ENCODE measurements at places on chromosomes 7 and 10.

GRCh38 chr7:64849250-64849923 is 53.7 kb upstream of the ZNF273 start:
- no peak for DNase-seq

DNA sequence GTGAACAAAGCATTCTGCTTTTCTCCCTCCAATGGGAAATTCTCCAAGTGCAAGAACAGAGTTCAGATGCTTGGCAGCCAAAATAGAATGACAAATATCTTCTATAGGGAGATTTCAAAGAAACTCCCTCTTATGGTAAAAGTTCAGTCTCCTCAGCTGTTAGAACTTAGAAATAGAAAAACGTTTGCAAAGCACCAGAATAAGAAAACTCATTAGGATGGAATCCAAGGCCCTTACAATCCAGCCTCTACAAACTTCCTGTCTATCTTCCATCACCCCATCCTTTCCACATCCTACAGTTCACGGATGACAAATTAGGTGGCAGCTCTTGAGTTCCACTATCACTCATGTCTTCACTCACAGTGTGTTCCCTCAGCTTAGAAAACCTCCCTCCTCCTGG is 25.7 kb downstream of the FAM13C start:
- no peak for DNase-seq

DNA sequence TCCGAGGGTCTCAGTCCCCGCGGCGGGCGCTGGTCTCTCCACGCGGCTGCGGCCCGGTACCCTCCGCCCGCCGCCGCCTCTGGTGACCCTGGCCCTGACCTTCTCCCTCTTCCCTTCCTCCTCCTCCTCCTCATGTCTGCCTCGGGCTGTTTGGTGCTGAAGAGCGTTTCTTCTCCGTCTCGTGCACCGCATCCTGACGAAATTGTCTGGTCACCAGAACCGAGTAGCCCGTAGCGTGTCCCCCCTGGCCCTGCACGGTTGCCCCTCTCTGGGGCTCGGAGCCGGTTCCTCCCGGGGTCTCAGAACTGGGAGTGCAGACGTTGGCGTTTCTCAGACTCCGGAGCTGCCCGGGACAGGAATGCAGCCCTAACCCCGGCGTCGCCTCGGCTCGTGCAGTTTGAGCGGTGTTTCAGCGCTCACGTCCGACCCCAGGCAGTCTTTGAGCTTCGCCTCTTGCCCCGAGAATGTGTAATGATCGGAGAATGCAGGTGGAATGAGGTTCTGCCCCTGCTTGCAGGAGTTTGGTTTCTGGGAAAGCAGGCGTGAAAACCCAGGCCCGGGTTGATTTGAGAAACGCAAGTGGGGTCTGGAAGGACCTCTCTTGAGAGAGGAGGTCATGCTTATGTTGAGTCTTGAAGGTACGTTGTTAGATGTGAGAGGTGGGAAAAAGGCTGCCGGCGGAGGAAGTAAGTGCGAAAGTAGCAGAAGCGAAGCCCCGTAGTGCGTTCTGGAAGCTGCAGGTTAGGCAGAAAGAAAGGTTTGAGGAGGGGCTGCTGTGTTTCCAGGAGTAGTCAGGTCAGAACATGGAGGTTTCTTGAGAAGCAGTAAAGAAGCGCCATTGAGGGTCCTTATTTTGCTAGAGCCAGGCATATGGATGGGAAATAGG is 743 bp downstream of the RBM17 start:
- DNase-seq = no peak

DNA sequence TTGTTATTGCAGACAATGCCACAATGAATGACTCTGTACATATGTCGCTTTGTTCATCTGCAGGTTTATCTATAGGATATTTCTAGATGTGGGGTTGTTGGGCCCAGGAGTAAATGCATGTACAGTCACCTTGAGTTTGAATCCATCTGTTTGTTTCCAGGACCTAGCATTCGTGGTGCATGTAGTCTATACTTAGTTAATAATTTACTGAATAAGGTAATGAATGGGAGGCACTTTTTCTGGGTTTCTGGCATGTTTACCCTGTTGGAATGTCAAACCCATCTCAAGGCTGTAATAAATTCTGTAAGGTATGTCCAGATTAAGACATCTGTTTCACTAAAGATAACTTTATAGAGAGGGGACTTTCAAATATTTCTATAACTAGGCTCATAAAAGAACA is 23.5 kb downstream of the HECTD2 start:
- no peak for DNase-seq

- no peak for DNase-seq
Measured at GRCh38 chr7:127786184-127786583, 134.2 kb downstream of the SND1 start.

- DNase-seq = no peak
Measured at GRCh38 chr10:129055225-129055624, 411.8 kb upstream of the MGMT start.

GRCh38 chr7:44224080-44224973 is 23.5 kb downstream of the YKT6 start:
- DNase-seq = no peak

GRCh38 chr7:117715784-117716445 is 157.3 kb downstream of the CTTNBP2 start:
- DNase-seq = no peak

- DNase-seq = no peak
Measured at GRCh38 chr10:62045765-62046521, 144.4 kb downstream of the ARID5B start.

- DNase-seq = no peak
Measured at GRCh38 chr10:63542835-63543575, 21.8 kb downstream of the REEP3 start.

- DNase-seq = no peak
Measured at GRCh38 chr10:52485462-52485861, 171.4 kb downstream of the DKK1 start.

DNA sequence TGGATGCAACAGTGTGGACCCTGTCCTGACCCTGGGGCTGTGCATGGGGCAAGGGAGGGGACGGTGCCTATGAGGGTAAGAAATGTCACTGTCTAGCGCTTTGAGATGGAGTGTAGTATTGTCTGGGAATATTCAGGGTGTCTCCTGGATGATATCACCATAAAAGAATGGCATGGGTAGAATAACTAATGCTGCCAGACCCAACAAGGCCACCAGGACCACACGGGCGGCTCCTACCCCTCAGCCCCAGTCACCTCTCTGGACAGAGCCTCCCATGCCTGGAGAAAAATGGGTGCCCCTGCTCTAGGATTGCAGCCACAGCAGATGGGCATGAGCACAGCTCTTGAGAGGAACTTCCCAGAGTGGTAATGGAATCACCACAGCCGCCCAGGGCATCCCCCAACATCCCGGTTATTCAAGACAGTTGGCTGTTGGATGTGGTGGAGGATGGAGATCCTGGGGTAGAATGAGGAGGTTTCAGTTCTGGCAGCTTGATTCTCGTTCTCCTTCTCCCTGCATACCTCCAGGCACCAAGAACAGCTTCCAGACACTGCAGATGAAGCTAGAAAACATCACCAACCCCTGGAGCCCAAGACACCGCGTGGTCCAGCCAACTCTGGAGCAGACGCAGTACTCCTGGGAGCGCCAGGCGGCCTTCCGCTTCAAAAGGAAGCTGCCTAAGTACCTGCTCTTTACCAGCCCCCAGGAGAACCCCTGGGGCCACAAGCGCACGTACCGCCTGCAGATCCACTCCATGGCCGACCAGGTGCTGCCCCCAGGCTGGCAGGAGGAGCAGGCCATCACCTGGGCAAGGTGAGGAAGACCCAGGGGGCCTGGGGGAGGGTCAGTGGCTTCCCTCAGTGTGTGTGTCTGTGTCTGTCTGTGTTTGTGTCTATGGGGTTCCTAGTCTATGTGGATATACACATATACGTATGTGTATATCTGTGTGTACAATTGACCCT is 6.2 kb downstream of the AOC1 start:
- no peak for DNase-seq

GRCh38 chr7:16051561-16052255 is 365.2 kb upstream of the MEOX2 start:
- no peak for DNase-seq

GRCh38 chr7:2631946-2632732 is at the start of gene TTYH3:
TTYH3 (plus strand) TSS chr7:2631986; CDS start chr7:2632156, 170 bp downstream.
- DNase-seq = no peak

DNA sequence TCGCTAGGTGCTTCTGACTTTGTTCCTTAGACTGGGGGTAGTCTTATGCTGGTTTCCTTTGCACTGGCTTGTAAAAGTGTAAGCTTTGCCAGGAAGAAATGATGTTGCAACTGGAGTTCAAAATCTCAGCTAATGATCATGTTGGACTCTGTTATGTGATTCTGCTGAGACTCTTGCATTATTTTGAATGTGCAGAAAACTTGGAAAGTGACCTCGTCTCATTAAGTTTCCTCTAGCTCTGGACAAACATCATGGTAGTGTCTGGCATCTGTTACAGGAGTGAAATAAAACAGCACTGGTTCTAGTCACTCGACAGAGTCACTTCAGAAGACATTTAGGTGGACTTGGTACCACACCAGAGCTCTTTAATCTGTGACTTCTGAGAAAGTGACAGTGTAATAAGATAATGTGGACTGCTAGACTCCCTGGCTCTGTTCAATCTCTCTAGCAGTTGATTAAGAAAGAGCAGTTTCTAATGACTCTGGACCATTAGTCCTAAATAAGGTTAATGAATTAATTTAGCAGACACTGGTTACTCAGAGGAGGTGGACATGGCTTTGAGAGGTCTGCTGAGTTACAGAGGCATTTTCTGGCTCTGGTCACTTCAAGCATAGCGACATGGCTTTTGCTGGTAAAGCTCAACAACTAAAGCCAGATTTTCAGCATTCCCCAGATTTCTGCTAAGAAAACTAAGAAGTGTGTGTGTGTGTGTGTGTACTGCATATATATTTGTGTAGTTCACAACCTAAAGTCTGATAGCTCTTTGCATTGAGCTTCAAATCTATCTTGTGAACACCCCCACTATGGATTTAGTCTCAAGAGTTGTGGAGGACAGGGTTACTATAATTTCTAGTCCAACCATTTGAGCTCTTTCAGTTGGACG is 2.0 kb downstream of the NRP1 start:
- DNase-seq = no peak

DNA sequence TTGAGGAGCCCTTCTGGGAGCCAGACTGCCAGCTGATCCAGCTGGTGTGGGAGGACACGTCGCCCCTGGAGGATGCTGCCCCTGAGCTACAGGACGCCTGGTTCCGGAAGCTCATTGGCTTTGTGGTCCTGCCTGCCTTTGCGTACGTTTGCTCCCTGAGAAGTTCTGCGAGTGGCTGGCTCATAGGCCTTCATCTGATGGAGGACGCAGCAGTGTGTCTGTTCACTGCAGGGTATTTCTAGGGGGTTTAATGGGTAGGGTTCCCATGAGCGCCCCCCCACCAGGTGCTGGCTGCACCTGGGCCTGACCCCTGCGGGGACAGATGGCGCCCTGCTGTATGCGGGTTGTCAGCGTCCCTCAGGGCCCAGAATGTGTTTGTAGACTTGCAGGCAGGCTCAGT is 5.0 kb downstream of the PAOX start:
- no peak for DNase-seq

DNA sequence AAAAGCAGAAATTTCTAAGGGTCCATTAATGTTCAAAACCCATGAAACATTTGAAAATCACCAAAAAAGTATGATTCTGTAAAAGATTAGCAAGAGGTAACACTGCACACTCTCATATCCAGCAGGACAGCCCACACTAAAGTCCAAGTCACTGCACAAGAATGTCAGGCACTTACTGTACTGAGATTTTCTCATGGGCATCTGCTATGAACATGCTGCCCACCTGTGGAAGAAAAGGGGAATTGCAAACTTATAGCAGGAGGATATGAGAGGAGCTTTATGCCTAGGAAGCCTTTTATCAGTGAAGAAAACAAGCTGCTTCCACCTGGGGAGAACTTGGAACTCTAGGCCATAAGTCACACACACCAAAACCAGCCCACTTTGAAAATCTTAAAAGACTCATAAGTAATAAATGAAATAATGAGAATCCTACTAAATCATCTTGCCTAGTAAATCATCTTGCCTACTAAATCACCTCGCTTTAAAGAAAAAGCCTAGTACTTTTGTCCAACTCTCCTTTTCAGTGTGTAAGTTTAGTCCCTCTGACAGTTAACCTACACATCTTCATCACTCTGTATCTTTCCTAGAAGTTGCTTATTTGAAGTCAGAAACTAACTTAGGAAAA is 46.1 kb downstream of the ARMH3 start:
- no peak for DNase-seq

DNA sequence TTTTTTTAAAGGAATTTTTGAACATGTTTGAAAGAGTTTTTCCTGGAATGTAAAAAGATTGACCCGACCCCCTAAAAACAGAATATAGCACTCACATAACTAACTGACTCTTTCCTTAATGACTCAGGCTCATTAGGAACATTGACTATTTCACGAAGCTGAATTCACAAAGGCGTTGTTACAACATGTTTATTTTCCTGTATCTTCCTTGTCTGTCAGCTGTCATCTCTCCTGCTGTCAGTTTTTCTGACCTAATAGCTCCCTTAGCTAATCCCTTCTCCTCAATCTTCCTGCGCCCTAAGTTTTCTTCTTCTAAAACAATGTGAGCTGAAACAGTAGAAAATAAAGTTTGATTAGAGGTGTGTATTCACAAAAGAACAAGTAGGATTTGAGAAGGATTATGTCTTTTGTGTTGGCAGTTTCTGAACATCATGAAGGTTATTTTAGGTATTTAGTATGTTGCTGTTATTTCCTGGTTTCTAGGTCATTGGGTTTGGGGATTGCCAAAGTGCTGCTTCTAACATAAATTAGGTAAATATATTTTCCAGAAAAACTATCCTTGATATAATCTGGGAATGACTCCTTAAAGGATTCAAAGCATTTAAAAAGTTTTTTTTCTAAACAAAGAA is 4.6 kb upstream of the MDFIC start:
- DNase-seq = no peak

DNA sequence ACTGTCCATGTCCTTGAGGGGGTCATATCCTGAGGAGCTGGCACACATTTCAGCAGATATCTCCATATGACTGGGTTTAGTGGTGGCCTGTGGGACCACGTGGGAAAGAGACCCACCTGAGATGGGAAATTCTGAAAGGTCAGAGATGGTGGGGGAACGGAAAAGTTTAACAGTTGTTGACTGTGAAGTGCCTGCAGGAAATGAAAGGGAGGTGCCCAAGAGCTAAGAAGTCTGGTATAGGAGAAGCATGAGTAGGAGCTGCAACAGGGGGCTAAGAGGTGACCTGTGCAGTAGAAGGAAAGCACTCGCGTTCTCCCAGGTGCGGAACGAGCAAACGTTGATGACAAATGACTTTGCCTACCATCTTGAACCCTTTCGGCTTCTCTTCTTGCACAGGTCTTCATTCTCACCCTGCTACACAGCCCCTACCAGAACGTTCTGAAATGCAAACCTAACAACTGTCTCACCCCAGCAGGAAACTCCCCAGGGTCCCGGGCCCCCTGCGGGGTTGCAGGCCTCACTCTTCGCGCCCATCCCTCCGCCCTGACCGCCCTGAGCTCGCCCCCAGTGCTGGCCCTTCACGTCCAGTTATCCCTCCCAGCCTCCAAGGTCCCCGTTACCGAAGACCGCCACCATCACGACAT is 9.8 kb upstream of the FXYD4 start:
- no peak for DNase-seq

DNA sequence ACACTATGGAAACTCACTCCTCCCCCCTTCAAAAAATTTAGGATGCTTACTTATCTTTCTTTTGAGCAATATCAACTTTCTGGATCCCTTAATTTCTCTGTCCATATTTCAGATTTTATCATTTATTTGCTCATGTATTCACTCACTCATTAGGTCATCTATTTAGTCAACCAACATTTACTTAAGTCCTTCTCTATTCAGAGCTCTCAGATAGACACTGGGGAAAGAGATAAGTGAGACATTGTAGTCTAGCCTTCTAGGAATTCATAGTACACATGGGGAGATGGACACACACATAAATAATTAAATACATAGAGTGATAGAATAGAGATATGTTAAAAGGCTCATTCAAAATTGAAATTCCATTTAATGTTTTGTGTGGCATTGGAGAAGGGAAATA is 9.2 kb downstream of the CPN1 start:
- DNase-seq = no peak

- DNase-seq = no peak
Measured at GRCh38 chr7:92133133-92133736, 1.0 kb downstream of the CYP51A1 start.
